ENCODE measurements at places on chromosomes 3 and 15. TPM values are rescaled to one million over a fixed set of nuclear protein-coding genes. Genes with fewer than 3 reads are reported as not detected.

CLDN1 gene
- total RNA-seq: 1.1 TPM

MUC20 gene
- 0.36 TPM for total RNA-seq

CHST2 gene
- total RNA-seq: 16.5 TPM

ROPN1 gene
- total RNA-seq: not detected

MESP1 gene
- total RNA-seq: under 0.01 TPM

TJP1 gene
- total RNA-seq: 74.3 TPM

KLHL6 gene
- under 0.01 TPM for total RNA-seq

VEPH1 gene
- 23.2 TPM for total RNA-seq

MAGI1 gene
- total RNA-seq: 66.6 TPM

CYP8B1 gene
- not detected for total RNA-seq

SAMMSON gene
- not detected for total RNA-seq

TM4SF1 gene
- total RNA-seq: 210 TPM

MYO1E gene
- 220 TPM for total RNA-seq

SPINK8 gene
- total RNA-seq: not detected

NTRK3 gene
- total RNA-seq: 0.72 TPM

IMPG2 gene
- 0.36 TPM for total RNA-seq

RGMA gene
- 2.5 TPM for total RNA-seq

SLC12A8 gene
- total RNA-seq: 33.0 TPM

RASA2 gene
- total RNA-seq: 20.0 TPM

KCNMB3 gene
- total RNA-seq: 1.8 TPM

PLS1 gene
- 1.1 TPM for total RNA-seq

THUMPD3 gene
- total RNA-seq: 42.7 TPM

MUSTN1 gene
- 1.4 TPM for total RNA-seq

ZNF619 gene
- total RNA-seq: 8.5 TPM

CD200 gene
- 1.5 TPM for total RNA-seq

RCCD1 gene
- 11.2 TPM for total RNA-seq

SUCLG2 gene
- total RNA-seq: 56.8 TPM

RHOV gene
- total RNA-seq: not detected

Data from osteoblast (primary cell).